ENCODE measurements at places on chromosomes 16 and 17.
A peak's percentile ranks its signal among the peaks of the same experiment; 100 is the strongest.

DNA sequence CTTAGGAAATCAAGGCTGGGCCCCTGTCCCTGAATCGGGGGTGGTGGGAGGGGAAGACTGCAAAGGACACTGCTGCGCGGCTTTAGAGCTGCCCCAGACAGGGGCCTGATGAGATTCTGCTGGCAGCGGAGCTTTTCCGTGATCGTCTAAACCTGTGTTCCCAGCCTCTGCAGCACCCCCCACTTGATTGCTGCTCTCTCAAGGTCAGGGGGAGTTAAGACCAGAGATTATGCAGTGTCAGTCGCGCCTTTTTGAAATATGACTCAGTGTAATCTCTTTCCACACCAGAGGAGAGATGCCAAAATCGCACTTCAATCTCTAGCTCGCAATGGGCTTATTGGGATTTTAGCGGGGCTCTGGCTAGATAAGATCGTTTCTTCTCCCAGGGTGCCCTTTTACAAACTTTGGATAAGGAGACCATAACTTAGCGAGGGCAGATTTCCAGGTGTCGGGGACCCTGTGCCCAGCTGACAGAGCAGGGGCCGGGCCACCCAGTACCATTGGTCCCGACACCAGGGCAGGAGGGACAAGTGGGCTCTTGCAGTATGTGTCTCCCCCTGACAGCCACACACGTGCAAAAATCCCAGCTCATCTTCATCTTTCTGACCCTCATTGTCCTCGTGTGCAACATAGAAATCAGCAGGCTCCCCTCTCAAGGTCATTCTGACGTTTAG lies 87.0 kb downstream of the IRX3 start:
- DNase-seq: no peak

DNA sequence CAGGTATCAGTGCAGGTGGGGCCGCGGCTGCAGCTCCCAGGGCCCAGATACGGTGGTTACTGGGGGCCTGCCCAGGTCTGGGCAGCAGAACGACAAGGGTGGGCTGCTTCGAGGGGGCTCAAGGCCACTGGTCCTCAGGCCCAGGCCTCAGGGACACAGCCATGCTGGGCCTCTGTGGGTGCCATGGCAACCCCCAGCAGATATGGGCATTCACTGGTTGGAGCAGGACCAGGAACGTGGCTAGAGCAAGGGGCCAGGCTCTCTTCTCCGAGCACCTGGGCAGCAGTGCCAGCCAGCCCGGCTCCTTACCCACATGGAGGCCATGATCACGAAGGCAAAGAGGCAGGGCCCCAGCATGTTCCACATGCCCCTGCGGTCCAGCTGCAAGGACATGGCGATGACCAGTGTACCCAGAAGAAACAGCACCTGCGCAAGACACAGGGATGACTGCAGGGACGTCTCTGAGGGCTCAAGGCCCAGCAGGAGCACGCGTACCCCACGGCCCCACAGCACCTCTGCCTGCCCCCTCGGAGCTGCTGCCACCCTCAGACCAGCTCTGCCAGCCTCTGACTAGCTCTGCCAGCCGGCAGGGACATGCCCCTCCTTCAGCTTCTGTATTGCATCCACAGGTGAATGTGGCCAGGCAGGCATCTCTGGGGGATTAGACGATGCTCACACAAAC lies 2.1 kb upstream of the MRPL28 start:
- DNase-seq: no peak

DNA sequence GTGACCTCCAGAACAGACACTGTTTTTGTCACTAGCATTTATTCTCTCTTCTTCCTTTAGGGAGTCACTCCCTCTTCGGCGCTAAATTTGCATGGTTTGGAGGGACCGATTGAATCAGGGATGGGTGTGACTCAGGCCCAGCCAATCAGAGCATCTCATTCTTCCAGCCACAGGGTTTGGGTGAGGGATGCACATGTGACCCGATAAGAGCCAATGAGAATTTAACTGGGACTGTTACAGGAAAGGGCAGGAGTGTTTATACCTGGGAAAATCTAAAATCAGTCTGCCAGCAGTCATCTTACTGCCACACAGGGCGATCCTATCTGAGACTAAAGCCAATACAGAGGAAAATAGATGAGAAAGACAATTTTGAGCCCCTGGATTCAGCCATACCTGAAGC lies 351.2 kb upstream of the ERCC4 start:
- DNase-seq: no peak

- no peak for DNase-seq
These were observed 18.1 kb downstream of the PIPOX start for GRCh38 chr17:29061036-29061435.

DNA sequence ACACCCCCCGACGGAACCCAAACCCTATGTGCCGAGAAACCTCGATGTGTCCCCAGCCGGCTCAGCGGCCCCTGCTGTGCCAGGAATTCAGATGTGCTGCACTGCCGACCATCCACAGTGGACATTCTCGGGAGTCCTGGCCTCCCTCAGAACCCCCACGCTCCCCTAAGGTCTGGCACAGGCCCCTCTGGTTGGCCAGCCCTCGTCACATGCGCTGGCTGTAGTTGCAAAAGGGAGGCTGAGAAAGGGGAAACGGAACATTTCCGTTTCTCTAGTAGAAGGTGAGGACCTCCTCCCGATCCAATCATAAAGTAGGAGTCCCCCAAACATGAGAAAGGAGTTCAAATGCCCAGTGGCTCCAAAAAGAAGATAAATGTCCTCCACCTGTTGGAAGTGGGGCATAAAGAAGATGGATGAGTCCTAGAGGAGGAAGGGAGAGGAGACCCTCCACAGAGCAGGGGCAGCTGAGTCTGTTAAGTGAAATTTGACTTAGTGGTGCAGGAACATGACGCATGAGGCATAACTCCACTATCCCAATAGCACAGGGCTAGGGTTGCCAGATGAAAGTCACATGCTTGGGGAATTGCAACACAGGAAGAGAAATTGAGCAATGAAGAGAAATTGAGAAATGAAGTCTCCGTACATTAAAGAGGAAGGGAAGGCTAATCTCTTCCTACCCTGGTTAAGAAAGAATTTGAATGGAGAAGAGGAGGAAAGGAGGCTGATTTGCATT lies 49.3 kb upstream of the WSB1 start:
- DNase-seq: peak; percentile 30

GRCh38 chr17:8537734-8538133 lies 92.8 kb downstream of the MYH10 start:
- no peak for DNase-seq

DNA sequence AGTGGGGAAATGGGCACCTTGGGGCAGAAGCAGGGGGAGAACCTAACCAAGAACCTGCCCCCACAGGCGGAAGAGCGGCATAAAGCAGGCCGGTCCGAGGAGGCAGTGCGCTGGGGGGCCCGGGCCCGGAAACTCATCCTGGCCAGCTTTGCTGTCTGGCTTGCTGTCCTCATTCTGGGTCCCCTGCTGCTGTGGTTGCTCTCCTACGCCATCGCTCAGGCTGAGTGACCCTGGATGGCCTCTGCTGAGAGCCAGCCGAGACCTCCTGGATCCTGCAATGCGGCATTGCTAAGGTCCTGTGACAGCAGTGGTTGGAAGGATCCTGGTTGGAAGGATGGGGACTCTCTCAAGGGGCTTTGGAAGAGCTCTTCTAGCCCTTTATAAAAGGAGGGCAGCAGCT lies 4.5 kb upstream of the PHKG2 start:
- DNase-seq: no peak

DNA sequence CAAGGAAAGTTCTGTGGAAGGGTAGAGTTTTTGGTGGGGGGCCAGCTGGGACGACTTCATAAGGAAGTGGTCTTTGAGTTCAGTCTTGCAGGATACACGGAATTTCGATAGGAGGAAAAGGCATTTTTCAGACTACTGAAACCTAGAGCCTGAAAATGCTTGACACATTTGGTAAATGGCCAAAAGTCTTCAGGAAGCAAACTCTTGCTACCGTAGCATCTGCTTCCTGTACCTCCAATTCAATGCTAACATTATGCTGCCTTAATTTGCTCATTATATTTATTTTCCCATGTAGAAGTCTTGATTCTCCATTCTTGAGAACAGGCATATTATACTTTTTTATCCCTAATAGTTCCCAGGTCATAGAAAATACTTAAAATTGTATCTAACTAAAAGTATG lies 129.3 kb upstream of the MED13 start:
- DNase-seq: no peak

- no peak for DNase-seq
These were observed 10.8 kb upstream of the ADGRG1 start for GRCh38 chr16:57617604-57618111.

DNA sequence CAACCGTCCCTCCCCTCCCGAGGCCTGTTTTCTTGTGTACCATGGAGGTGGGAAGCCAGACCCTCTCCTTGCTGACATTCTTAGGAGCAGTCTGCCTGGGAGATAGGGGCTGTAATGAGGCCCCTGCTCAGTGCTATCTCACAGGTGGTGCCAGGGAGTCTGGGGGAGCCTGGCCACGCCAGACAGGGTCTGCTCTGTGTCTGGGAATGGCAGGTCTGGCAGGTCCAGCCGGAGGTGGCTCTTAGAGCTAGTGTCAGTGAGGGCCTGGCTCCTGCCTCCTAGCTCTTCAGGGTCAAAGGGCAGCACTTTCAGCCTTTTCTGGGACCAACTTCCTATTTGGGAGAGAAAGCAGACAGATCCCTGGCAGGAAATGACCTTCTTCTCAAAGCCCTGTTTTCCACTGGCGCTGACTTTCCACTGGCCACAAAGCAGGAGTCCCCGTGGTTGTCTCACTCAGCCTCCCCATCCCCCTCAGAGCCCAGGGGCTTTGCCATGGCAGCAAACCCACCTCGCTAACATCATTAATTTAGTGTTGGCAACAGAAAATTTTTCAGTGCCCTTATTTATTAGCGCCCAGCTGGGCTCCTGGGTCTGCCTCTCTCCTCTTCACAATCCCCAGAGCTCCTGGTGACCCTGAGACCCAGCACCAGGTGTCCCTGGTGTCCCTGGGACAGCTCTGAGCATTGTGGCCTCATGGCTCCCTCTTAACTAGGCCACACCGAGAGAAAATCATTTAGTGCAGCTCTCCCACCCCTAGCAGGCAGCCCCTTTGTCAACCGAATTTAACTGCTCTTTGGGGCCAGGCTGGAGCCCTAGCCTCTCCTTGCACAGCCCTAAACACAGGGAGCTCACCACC lies 24.0 kb upstream of the DOK4 start:
- no peak for DNase-seq

Data from omental fat pad (tissue), 4 donors.